ENCODE measurements at places on chromosomes 12 and 14. TPM values are rescaled to one million over a fixed set of nuclear protein-coding genes. Genes with fewer than 3 reads are reported as not detected.

DNA sequence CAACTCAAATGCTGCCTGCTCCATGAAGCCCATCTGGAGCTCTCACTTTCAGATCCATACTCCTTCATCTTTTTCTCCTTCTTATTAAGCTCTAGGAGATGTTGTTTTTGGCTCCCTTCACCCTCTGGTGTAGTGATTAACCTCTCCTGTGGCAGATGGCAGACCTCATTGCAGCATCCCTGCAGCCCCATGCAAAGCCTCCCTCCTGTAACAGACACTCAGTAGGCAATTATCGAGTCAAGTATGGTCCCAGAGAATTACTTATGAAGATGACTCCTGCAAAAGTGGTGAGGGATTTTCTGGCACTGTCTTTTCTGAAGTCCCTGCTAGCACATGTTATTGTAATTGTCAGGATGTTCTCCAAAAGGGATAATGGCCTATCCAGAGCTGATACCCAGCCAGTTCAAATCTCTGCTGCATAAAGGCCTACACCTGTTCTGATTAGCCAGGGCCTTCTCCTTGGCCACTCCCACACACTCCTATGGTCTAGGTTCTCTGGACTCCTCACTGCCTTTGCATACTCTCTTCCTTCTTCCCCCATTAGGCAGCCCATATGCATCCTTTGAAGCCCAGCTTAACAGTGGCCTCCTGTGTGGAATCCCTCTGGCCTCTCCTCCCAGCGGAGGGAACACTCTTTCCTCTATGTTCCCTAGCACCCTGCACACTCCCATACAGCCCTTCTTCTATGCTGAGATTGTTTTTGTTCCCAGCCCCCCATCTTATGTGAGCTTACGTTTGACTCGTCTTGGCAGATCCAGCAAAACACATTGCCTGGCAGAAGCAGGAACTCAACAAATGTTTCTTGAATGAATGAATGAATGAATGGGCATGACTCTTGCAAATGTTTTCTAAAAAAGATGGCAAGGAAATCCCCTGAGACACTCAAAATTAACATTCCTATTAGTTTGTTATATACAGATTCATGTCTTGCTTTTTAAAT, 43.9 kb upstream of the MDM1 start:
- DNase-seq, result no peak

DNA sequence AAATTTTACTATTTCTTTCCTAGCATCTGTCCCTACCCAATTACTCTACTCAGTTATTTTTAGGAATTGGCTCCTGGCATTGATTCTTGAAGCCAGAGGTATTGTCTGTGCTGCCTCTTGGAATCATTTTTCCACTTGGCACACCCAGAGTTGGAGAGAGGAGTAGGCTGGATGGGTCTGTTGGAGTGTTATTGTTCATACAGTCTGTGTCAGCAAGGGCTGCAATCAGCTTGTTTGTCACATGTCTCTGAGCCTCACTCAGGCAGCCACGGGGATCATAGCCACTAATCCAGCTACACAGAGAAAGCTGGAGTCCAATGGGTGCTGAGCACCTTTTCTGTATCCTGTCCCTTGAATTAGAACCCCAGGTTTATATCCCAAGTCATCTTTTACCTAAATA, 176.0 kb upstream of the DYRK2 start:
- DNase-seq, result no peak

DNA sequence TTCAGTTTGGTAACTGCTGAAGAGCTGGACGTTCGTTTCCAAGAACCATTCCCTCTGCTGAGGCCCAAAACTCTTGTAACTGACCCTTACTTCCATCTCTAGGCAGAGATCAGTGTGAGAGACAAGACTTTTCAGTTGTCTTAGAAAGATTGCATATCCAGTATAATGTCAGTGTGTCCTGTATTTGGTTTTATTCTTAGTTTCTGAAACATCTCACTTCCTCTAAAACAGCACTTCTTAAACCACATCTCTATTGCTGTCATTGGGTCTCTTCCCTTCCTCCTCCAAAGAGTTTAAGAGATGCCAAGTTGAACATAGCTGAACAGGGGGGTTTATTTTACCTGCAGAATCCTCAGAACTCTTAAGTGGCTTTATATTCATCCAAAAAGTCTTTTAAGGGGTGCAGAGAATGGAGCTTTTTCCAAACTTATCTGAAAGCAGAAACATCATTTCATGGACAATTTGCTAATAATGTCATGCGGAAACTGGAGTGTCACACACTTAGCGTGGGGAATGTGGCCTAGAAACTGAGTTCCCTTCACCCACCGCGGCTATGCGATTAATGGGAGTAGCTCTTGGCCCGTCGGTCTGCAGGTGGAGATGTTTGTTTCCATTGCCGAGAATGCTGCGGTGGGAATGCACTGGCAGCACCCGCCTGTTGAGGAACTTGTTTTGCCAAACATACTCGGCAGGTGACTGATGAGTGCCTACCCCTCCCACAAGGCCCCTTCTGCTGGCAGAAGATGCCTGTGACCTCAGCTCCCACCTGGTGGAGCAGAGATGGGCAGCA, 148.2 kb downstream of the ADGRD1 start:
- no peak for DNase-seq

The ZC3H14 gene
- total RNA-seq, result 53.4 TPM

DNA sequence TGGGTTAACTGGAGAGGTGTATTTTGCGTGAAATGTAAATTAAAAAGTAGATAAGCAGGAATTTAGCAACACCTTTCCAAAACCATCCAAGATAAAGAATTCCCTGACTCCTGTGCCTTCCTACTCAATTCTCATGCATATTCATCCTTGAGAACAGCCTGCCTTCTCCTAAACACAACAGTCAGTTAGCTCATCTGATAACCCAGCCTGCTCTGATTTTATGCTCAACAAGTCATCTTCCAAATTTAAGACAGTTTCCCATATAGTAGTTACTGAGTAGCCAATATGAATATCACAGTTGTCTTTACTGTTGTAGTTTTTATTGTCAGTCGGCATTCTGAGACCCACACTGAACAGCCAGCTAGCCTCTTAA, 27.1 kb downstream of the CPNE8 start:
- DNase-seq, result no peak

- DNase-seq, result no peak
Observed at GRCh38 chr14:58963873-58964597, 224.4 kb upstream of the DAAM1 start.

DNA sequence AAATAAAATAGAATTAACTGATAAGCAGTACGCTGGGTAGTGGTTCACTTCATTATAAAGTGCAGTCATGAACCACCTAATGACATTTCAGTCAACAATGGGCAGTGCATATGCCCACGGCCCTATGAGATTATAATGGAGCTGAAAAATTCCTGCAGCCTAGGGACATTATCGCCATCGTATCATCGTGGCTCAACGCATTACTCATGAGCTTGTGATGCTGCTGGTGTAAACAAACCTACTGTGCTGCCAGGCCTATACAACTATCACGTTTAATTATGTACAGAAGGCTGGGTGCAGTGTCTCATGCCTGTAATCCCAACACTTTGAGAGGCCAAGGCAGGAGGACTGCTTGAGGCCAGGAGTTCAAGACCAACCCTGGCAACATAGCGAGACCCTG, 62.3 kb upstream of the TMEM263 start:
- no peak for DNase-seq

The EPYC gene
- total RNA-seq, result not detected

GRCh38 chr14:20197459-20197858, 6.8 kb downstream of the OR11G2 start:
- no peak for DNase-seq

DNA sequence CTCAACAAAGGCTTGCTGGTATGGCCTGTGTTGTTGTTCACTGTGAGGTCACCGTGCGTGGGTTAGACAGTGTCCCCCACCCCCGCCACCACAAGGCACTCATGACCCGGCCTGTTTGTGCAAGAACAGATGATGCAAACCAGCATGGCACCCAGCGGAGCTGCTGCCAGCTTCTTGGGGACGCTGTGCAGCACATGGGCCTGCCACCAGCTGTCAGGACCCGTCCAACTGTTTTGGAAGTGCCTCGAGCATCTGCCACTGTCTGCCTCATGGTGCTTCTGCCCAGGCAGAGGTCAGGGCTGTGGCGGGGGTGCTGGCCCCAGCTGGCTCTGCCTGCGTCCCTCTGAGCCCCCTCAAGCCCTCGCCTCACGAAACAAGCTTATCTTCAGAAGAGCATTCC, 1.5 kb downstream of the ASB2 start:
- DNase-seq, result no peak

DNA sequence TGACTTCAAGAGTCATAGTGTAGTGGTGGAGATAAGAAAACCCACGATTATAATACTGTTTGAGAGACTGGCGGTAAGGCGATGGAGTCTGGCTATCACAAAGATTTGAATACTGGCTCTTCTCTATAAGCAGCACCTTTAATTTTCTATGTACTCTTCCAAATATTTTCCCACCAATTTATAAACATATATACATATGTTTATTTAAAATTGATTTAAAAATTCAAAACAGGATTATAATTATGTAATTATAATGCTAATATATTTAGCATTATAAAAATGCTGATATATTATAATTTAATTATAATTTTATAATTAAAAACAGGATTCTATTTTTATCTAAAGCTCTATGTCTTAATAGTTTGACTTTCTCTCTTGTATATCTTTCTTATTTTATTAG, 15.4 kb upstream of the DCD start:
- DNase-seq, result no peak

GRCh38 chr14:75222208-75222701, 45.8 kb upstream of the TMED10 start:
- DNase-seq, result no peak

DNA sequence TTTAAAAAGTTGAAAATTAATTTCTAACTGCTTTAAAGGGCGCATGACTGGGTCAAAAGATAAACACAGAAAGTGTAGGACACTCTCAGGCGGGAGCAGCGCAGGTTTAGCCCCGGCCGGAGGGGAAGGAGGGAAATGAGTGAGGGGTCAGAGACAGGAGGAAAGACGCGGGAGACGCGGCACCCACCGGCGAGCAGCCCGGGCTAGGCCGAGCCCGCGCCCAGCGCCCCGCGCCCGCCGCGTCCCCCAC, 591 bp downstream of the GXYLT1 start:
- DNase-seq, result no peak

GRCh38 chr14:26794731-26795130, 196.9 kb upstream of the NOVA1 start:
- DNase-seq, result no peak

GRCh38 chr14:74437496-74438053, 11.6 kb upstream of the SYNDIG1L start:
- DNase-seq, result no peak

- DNase-seq, result no peak
Observed at GRCh38 chr12:111570084-111570961, 28.8 kb downstream of the ATXN2 start.

DNA sequence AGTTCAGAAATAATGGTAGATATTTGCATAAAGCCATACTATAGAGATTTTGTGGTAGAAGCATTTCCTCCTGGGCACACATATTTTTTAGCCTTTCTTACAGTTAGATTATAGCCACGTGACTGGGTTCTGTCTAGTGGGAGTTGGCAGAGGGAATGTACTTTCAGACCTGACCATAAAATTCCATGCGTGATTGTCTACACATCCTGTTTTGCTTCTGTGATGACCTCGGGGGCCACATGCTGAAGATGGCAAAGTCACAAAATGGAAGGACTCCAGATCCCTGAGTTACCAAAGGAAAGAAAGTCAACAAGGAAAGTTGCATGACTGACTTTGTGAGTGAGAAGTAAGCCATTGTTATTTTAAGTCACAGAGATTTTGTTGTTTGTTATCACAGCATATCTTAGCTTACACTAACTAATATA, 14.6 kb upstream of the MIA2 start:
- DNase-seq, result no peak

DNA sequence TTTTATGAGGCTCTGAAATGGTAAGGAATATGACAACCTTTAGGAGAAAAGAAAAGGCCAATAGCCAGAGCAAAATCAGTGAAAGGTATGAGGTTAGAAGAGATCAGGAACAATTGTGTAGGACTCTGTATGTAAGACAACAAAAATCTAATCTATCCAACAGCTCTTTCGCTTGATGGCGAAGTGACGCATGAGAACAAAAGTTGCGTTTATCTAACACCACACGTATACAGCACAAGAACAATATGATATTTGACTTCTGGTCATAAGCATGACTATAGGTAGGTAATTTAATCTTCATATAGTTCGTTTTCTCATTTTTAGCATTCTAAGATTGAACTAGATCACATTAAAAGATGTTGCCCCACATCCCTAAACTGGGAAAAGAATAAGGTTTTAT, 1.5 kb downstream of the CLECL1 start:
- DNase-seq, result no peak

The GUCY2C gene
- not detected for total RNA-seq

DNA sequence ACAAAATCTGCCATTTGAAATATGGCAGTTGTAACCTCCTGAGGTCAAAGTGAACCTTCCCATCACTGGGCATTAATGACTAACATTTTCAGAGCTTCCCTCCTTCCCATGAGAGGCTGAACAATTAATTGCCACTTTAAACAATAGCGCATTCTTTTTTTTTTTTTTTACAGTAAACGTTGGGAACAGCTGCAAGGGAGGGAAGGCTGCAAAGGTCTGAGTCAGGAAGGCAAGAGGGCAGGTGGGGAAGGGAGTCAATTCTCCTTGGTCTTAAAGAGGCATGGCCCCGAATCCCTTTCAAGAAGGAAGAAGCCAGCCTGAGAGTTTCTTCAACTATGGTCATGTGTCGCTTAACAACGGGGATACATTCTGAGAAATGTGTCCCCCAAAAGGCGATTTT, 41.0 kb upstream of the PLEKHG3 start:
- no peak for DNase-seq

The ANKS1B gene
- not detected for total RNA-seq

- DNase-seq, result no peak
Observed at GRCh38 chr12:82648259-82648909, 38.3 kb upstream of the TMTC2 start.

DNA sequence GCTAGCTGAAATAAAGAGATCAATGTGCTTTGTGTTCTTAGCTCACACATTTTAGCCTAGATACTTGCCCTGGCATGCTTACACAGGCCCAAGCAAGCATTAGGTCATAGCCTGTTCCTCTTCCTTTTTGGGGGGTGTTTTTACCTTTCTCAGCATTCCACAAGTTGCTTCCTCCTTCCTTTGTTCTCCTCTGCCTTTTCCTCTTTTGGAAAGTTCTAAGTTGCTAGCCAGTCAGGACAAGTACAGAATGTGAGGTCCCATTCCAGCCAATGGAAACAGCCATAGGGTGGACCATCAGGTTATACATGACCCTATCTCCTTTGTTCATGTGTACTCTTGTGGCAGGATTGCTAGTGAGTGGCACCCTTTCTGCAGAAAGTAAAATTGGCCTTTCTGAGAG, 154.9 kb downstream of the RASSF9 start:
- no peak for DNase-seq

Data from natural killer cell (primary cell).